ENCODE measurements at places on chromosomes 16 and 17.

GRCh38 chr17:2792366-2793169 is 3.7 kb upstream of the RAP1GAP2 start:
- no peak for DNase-seq

DNA sequence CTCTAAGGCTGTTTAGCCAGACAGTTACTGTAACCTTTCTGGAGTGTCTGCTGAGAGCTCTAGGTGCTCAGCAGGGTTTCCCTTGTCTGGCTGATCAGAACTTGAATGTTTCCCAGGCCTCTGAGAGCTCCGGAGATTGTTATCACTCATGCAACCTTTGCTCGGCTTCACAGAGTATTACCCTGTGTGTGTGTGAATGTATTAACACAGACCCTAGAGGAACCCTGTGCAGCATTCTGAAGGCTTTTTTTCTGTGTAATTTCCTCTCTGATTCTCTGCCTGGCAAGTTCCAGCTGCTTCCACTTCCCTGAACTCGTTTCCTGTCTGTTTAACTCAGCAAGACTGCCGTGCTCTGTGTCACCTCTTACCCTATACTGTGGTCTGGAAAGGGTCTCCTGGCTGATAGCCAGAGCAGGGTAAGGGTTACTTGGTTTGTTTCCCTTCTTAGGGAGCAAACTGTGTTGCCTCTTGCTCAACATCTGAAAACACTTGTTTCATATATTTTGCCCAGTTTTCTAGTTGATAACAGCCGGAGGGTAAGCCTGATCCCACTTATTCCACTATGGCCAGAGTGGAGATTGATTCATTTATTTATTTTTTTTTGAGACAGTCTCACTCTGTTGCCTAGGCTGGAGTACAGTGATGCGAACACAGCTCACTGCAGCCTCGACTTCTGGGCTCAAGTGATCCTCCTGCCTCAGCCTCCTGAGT is 21.7 kb downstream of the PRMT7 start:
- DNase-seq, result no peak

- no peak for DNase-seq
Observed at GRCh38 chr16:53905028-53905427, 201.1 kb downstream of the FTO start.

- no peak for DNase-seq
Observed at GRCh38 chr17:1298606-1299005, 19.1 kb downstream of the TRARG1 start.

DNA sequence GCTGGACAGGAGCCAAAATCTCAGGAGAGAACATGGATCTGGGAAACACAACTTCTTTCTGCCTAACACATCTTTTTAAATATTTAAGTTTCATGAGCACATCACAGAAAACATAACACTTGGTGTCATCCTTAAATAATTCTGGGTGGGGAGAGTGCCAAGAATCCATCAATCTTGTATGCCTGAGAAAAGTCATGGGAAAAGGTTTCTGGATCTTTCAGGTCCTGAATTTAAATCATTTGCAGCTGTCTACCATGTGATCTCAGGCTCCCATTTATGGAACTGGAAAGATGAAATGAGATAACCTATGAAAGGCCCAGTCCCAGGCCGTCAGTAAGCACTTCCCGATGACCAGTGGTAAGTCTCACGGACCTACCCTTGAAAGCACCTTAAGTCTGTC is 15.1 kb downstream of the CDH11 start:
- no peak for DNase-seq

DNA sequence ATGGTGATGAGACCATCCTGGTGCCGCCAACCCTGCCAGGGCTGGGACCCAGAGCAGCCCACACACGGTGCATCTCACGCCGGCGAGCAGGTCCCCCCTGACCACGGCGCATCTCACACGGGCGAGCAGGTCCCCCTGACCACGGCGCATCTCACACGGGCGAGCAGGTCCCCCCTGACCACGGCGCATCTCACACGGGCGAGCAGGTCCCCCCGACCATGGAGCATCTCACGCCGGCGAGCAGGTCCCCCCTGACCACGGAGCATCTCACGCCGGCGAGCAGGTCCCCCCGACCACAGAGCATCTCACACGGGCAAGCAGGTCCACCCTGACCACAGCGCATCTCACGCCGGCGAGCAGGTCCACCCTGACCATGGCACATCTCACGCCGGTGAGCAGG is 59.2 kb downstream of the MRM3 start:
- no peak for DNase-seq

- no peak for DNase-seq
Observed at GRCh38 chr16:75340741-75341491, 89.5 kb upstream of the BCAR1 start.

- no peak for DNase-seq
Observed at GRCh38 chr16:66620429-66620795, 15.9 kb downstream of the CMTM3 start.

- DNase-seq, result no peak
Observed at GRCh38 chr17:5706577-5707210, 122.4 kb upstream of the NLRP1 start.

DNA sequence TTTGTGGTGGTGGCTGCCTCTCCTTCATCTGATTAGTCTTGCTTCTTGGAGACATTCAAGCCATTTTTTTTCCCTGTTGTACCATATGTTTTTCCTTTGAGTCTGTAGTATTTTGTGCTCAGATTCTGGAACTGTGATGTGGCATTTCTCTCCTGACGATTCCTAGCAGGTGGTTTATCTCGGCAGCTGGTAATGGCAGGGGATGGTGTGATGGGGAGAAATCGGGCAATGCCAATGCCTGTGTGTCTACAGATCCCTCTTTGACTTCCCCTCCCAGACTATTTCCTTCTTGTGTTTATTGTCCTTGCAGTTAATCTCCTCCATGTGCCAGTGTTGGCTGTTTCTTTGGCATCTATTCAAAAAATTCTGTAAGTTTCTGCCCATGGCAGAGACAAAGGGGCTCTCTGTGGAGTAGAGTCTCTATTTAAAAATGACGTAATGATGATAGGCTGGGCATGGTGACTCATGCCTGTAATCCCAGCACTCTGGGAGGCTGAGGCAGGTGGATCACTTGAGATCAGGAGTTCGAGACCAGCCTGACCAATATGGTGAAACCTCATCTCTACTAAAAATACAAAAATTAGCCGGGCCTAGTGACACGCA is 90.2 kb upstream of the ERCC4 start:
- DNase-seq, result no peak

Measured in iPS DF 6.9 (cell line).